Activated CD4-positive, alpha-beta T cell treated with anti-CD3 and anti-CD28 coated beads, Interleukin-2, amount 50 U/mL, for 24 hours (primary cell): ENCODE measurements at places on chromosomes 2 and 18.

DNA sequence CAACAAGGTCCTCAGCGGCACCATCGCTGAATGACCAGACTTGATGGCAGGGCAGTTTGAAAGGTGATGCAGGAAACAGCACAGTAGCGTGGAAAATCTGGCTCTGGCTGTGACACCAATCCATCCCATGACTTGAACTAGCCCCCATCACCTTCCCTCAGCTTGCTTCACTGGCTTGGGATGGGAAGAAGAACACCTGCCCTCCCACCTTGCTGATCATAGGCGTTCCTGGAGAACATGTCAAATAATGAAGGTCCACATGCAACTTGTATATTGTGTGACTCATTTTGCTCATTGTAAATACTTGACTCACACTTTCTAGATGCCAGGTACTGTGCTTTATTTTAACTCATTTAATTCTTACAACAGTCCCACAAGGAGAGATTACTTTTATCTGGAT, 292.4 kb upstream of the SPRED2 start:
- DNase-seq, result no peak

DNA sequence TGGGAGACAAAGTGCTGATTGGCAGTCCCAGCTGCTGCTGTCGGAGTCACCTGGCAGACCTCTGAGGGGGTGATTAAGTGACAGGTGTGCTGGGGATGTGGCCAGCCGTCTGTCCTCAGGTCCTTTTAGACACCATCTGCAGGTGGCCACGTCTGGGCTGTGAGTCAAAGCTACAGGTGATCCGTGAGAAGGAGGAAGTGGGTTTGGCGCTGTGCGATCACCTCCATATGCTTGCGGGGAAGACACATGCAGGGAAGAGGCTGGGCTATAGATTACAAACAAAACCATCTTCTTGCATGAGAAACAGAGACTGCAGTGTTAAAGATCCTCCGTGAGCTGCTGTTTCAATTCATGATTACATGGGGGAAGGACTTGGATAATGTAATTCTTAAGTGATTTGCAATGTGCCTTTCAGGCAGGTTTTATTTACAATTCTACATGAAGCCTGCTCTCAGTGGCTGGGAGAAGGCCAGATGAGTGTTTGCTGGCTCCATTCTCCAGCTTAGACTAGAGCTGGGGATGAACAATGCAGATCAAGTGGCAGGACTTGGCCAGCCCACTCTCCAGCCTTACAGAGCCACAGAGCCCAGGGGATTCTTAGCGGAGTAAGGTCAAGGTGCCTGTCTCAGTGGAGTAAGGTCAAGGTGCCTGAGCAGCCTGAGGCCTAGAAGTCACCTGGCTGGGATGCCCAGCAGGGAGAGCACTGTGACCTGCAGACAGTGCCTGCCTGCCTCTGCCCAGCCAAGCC, 87.8 kb downstream of the LYPD1 start:
- no peak for DNase-seq

DNA sequence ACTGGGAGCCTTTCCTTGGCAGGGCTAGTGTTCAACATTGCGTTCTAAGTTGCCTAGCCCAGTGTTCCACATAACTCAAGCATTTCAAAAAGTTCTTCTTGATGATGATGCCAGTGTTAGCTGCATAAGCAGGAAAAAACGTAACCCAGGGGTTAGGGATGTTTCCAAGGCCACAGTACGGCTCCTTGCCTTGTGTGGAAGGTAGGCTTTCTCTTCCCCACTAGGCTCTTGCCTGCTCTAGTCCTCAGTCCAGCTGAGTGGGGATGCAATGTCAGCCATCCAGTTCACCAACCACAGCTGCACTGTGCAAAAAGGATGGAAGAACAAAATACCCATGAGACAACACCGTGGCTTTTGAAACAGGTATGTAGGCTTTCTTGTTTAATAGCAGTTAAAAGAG, 28.0 kb upstream of the CYP26B1 start:
- DNase-seq, result no peak

GRCh38 chr2:95372845-95373244, 29.7 kb upstream of the FAHD2A start:
- no peak for DNase-seq

DNA sequence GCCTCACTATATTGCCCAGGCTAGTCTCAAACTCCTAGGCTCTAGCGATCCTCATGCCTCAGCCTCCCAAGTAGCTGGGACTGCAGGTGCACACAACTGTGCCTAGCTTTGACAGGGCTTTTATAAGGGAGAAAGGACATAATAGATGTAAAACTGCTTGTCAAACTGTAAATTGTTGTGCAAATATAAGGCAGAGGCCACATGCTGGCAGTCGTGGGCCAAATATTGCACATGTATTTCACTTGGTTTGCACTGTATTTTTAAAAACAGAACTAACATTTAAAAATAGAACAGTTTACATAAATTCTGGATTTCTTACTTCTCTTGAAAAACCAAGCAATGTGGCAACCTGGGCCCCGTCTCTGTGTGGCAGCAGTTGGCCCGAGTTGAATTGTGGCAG, 31.2 kb upstream of the MYO3B start:
- no peak for DNase-seq

DNA sequence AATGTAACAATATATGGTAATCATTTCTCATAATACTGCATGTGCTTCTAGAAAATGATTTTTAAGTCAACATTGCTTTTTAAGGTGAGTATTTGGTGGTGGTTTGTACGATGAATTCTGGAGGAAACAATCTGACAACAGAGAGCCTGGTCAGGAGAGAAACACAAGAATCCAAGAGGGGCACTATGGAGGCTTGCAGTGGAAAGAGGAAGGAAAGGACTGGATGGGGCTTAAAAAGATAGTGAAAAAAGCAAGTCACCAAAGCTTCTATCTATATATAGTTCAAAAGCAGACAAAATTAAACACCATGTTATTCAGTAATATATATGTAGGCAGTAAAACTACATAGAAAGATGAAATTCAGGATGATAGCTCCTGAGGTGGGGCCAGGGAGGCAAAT, 109.4 kb upstream of the SERTAD2 start:
- no peak for DNase-seq

DNA sequence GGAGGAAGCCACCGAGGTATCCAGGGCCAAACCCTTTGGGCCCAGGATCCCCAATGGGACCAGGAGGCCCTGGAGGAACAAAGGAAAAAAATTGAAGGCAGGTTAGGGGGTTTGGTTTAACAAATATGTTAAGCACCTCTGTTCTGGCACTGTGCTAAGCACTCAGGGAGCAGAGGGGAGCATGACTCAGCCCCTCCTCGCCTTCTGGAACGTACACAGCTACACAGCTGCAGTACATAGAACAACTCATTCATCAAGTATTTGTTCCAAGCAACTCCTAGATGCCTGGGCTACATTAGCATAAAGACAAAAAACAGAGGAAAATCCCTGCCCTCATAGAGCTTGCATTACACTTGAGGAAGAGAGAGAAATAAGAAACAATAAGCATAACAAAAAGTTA, 153.6 kb downstream of the COL4A4 start:
- no peak for DNase-seq

GRCh38 chr2:149904352-149905175, 317.0 kb upstream of the MMADHC start:
- DNase-seq, result no peak

DNA sequence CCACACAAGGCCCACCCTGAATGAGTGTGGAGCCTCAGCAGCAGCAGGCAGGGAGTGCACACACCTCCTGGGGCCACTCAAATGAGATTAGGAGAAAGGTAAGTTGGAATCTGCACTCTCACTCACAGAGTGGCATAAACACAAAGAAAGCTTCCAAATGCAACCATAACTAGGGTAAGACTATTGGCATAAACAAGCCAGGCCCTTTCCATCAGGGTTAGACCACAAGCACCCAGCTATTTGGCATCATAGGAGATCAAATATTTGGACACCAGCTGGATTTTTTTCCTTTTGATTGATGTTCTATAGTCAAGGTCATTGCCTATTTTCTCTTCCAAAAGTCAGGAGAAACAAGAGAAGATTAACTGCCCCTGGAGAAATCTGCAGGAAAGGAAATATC, 471.5 kb downstream of the TXNL1 start:
- DNase-seq, result no peak

- DNase-seq, result no peak
Measured at GRCh38 chr2:231033147-231034132, 3.9 kb upstream of the C2orf72 start.

- no peak for DNase-seq
Measured at GRCh38 chr2:1494906-1495305, 81.6 kb downstream of the TPO start.
